ENCODE measurements at places on chromosomes 2 and 18.

DNA sequence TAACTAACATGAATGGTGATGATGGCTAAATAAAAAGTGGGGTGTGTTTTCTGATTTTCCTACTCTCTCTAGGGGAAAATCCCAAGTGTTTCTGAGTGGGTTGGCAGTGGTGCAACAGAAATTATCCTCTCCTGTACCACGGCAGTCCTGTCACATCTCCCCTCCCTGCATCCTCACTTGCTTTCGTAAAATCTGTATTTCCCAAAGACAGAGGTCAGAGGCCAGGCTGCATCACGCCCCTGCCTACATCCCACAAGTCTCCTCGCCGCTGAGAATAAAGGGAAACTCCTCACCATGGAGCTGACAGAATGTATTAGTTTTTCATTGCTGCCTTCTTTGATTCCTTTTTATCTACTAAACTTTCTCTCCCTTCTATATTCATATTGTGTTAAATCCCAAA, 13.1 kb downstream of the FBLN7 start:
- no peak for DNase-seq

GRCh38 chr18:3008541-3008940, 4.4 kb downstream of the LPIN2 start:
- DNase-seq, result no peak

- DNase-seq, result no peak
Observed at GRCh38 chr2:137178951-137179377, 413.6 kb downstream of the THSD7B start.

DNA sequence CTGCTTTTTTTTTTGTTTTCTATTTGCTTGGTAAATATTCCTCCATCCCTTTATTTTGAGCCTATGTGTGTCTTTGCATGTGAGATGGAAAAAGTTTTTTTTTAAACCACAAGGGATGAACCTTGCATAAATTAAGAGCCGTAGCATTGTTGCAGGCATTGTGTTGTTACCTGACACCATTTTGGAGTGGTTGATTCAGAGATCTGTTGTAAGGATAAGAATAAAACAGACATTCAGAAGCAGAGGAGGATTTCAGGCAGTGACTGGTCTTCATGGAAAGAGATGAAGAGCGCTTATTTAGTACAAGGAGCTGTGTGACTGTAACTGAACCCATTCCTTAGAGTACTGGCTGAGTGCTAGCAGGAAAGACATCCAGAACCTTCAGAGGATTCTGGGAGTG, 101.2 kb downstream of the LTBP1 start:
- DNase-seq, result no peak

DNA sequence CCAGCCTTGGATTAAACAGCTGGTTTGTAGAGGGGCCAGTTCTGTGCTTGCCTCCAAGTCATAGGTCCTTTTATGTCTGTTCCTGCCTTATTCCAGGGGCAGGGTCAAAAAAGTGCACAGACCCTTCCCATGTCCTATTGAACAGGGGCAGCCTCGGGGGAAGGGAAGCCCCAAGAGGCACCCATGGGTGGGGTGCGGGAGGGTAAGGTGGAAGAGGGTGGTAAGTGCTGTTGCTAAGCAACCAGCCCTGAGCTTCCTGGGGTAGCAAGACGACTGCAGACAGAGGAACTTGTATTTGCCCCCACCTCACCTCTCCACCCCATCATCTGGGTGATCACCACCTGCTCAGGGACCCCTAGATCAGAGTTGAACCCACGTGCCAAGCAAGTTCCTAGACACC, 7.7 kb downstream of the DNMT3A start:
- no peak for DNase-seq

DNA sequence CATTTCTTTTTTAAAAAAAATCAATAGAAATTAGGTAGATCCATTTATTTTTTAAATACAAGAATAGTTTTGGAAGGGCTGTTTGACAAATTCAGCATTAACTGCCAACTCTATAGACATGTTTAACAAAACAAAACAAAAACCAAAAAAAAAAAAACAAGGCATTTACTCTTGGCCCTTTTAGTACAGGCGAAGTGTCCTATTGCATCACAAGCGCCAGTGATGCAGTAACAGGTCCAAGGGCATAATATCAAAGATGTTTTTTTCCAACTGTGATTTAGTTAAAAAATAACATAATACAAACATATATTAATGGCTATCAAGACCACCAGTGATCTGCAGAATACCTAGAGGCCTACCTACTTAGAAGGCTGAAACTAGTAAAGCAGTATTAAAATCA, 55.3 kb downstream of the XDH start:
- DNase-seq, result no peak

GRCh38 chr2:135744760-135745314, 3.2 kb downstream of the UBXN4 start:
- DNase-seq, result no peak

DNA sequence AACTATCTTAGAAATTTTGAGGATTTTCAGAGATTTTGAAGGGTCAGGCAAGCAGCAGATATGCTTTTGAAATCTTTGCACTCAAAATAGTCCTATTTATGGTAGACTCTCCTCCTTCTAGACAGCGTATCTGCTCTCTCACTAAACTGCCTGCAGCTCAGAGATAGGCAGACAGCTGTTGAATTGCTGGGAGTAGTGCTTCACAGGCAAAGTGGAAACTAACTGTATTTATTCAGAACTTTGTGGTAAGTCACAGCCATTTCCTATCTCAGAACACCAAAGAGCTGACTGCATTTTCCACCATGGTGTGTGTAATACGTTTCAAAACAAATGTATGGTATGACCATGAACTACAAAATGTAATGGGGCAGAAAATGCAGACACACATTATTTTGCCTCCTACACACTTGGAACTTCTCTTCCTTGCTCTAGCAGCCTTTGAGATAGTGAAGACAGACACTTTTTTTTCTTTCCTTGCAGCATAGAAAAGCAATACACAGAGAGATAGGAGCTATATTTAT, 352.4 kb downstream of the LRP1B start:
- DNase-seq, result no peak
